ENCODE measurements at places on chromosomes 7 and 10.

- DNase-seq: no peak
Measured at GRCh38 chr10:131858583-131859340, 42.0 kb upstream of the PPP2R2D start.

GRCh38 chr7:76327610-76328009 lies 25.1 kb downstream of the HSPB1 start:
- DNase-seq: no peak

- DNase-seq: no peak
Measured at GRCh38 chr7:153389261-153389660, 629.7 kb downstream of the ACTR3B start.

DNA sequence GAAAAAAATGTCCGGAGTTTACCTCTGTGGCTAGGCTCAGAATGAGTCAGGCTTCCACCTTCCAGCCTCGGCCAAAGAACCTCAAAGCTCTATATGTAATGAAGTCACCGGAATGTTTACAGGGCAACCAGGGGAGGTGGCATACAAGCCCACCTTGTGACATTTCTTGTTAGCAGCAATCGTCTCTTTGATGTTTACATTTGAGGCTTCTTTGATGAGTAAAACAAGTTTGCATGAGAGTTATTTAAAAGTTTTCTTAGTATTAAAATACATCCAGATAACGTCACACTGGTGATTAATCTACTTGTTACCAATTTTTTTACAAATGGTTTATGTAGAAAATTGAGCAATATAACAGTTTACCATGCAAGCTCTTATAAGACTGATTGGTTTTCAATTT lies 133.1 kb upstream of the ADAM12 start:
- no peak for DNase-seq

GRCh38 chr10:14456870-14457266 lies 126.1 kb upstream of the FRMD4A start:
- no peak for DNase-seq

- no peak for DNase-seq
Measured at GRCh38 chr7:33392148-33392547, 262.8 kb downstream of the BBS9 start.

- DNase-seq: no peak
Measured at GRCh38 chr7:101422356-101423195, 59.9 kb downstream of the COL26A1 start.

DNA sequence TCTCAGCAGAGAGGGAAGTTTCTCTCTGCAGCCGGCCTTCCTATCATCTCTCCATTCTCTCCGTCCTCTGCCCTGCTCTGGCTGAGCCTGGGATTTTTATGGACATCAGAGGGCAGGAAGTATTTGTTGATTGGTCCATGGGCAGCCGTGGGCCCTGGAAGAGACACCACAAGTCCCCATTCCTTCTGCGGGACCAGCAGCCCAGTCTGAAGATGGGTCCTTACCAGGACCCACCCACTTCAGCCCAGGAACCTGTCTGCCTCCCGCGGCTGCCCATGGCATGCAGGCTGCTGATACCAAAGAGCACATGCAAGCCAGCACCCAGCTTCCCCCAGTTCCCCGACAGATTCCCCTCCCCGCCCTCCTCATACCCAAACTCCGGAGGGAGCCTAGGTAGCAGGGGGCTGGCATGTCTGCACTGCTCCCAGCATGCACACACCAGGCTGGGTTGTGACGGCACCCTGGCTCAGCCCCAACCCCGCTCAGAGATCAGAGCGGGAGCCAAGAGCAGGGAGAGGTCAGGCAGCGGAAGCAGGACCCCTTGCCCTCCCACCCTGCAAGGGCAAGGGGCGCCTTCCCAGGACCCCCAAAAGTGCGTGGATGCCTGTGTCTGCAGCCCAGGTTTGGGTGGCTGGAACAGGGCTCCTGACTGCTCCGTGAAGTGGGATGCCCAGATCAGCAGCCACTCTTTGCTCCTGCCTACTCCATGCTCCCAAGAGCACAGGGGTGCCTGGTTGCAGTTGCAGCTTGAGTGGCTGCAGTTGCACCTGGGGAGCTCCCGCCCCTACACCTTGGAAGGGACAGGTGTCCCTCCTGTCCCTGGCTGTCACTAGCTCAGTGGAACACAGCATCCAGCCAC lies 538.6 kb upstream of the POT1 start:
- no peak for DNase-seq

Data from transverse colon (tissue), 4 donors.